Stimulated activated CD4-positive, alpha-beta T cell treated with anti-CD3 and anti-CD28 coated beads, Interleukin-1b, Interleukin-23, amount 100 ng/mL, for 24 hours (primary cell): ENCODE measurements at places on chromosomes 12 and 14.

GRCh38 chr12:107622001-107622400, 63.6 kb upstream of the PWP1 start:
- DNase-seq, result no peak

DNA sequence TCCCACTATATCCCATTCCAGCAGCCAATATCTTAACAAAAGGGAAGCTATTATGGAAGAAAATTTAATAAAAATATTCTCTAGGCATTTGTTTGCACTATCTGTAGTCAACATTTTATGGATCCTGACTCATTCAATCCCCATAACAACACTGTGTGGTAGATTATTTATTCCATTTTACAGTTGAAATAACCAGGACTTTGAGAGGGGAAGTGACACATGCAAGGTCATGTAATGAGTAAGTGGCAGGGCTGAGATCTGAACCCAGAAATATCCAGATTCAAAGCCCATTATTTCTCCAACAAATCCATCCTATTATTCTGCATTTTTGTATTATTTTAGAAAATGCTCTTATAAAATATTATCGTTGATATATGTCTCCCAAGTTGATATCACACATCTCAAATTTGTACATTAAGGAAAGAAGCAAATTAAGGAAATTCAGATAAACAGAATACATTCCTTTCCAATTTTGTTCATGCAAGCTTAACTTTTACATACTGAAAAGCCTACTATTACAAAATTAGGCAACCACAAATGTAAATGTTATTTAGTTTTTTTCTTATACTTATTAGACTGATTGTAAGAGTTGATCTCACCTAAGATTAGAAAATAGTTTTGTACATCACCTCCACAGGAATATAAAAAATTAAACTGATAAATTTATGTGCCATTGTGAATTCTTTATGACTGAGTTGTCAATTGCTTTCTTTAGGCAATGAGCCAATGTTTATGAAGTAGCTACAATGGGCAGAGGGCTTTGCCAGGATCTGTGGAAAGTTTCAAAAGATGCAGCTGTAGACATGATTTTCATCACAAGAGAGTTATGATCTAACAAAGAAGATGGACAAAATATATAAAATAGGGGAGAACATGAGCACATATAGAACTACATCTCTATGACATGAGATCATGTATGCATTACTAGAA, 55.1 kb upstream of the E2F7 start:
- DNase-seq, result no peak

DNA sequence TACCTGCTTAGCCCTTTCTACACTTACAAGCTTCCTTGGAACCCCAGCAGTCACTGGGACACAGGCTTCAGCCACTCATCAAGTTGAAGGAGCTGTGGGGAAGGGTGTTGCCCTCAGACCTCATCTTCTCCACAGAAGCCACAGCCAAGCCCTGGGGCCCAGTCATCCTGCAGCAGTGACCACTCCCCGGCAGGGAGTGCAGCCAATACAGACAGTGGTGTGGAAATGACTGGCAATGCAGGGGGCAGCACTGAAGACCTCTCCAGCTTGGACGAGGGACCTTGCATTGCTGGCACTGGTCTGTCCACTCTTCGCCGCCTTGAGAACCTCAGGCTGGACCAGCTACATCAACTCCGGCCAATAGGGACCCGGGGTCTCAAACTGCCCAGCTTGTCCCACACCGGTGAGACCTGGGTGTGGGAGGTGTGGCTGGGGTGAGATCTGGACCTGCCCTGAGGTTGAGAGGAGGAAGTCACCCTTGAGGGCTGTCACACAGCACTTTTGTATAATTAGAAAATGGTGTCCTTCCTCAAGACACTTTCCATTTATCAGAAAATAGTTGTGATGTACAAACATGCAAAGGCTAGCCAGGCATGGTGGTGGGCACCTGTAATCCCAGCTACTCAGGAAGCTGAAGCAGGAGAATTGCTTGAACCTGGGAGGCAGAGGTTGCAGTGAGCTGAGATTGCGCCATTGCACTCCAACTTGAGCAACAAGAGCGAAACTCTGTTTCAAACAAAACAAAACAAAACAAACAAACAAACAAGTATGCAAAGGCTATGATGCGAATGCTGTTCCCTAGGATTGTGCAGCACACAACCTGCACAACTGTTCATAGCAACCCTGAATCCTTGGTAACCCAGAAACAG, 9.9 kb downstream of the GLI1 start:
- DNase-seq, result no peak

DNA sequence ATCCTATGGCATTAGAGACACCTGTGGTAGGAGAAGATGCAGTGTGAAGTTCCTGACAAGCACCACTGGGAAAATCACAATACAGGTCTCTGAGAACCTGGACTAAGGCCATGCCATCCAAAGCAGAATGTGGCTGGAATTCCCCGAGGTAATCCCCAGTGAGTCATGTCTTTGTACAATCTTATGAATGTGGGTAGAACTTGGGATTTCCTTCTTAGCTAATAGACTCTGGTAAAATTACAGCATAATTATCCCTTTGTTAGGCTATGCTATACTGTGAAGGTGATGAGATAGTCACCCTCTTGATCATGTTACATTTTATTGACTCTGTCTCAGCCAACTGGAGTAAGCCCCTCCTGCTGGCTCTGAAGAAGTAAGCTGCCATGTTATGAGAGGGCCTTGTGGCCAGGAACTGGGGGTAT, 224.3 kb upstream of the DCN start:
- DNase-seq, result no peak

DNA sequence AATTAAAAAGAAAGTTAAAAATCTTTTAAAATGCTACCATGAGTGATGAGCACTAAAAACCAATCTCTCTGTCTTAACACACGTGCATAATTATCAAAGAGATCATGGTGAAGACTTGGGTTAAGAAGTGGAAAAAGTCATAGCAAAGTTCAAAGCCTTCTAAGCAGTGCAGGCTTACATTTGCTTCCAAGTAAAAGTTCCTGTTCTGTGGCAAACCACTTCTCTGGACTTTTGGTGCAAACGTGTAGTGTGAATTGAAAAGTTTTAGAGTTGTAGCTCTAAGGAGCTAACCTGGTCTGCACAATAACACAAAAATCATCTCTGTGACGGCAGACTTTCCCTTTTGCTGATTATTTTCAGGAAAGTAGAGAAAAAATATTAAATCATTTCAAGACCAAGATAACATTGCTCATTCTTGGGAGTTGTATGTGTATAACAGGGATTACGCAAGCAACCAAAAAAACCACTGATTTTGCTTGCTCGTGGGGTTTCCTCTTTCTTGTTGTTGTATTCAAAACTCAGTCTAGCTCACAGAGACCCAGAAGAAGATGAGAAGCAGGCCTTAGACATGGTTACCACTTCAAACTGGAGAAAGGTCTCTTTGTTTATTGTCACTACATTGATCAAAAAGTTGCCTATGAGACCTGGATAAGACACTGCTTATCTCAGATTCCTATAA, 2.3 kb upstream of the GLIPR1 start:
- no peak for DNase-seq

DNA sequence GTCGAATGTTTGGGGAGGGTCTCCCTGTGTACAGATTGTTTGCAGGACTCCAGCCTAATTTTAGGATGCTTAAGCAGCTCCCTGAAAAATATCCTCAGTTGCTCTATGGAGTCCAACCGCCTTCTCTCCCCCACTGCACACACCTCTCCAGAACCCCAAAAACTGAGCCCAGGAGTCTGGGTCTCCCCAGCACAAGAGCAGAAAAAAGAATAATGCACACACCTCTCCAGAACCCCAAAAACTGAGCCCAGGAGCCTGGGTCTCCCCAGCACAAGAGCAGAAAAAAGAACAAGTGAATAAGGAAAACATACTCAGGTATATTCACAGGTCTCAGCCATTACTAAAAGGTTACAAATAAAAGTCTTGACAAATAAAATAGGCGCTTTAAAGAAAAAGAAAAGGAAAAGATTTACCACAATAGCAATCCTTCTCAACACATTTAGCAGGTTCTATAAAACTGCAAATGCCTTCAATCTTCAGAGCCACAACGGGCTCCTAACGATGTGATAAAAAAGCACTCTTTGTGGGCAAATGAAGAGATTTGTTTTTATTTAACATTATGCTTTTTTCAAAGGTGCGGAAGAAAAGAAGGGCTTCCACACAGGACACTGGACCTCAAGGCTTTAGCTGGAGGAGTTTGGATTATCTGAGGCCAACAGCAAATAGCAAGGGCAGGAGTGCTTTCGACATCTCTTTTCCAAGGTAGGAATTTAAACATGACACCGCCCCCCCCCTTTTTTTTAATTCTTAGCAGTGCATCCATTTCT, 8.2 kb downstream of the BCL11B start:
- DNase-seq, result no peak

DNA sequence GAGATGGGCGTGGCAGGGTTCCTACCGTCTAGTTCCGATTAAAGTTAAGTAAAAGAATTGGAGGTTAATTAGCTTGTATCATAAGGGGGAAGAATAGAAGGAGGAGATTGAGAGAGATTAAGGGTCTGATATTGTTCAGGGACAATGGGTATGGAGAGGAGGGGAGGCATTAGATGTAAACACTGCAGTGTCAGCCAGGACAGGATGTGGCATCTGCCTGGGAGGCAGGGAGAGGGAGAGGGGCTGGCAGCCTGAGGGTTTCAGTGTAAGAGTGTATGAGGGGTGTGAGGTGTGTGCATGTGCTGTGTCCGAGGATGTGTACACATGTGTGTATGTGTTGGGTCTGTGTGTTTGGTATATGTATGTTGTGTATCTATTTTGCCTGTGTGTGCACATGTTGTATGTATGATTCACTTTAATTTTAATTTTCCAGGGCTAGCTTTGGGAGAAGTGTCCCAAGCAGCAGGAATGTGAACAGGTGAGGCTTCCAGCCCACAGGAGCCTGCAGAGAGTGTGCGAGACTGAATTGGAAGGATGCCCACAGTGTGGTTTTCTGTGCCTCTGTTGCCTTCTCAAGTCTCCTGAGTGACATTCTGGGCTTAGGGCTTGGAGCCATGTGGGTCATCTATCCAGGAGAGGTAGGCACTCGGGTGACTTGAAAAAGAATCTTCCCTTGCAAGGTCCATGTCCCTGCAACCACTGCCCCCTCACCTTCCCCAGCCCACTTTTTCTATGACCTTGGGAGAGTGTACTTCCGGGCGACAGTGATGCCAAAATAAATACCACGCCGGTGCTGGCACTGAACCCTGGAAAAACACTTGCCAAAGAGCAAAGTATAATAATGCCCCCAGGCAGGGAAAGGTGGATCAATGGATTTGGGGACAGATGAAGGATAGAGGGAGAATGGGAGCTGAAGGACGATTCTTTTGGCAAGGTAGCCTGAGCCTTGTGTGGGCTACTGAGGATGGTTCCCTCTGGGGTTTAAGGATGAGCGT, 36.8 kb upstream of the DCD start:
- no peak for DNase-seq

- DNase-seq, result peak; percentile 7
Measured at GRCh38 chr12:39145175-39145999, 240.0 kb upstream of the CPNE8 start.

DNA sequence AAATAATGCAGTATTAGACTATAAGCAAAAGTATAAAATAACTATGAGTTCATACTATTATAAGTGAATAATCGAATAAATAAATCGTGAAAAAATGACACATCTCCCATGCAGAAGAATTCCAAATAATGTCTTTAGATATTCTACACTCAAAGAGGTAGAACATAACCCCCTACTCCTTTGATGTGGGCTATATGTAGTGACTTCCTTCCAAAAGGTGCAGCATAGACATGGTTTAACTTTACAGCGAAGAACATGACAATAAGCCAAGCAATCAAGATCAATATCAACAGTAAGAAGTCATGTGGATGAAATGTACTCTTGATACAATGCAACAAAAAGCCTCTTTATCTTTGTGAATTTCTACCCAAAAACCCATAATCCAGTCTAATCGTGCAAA, 46.0 kb upstream of the HIF1A start:
- no peak for DNase-seq

DNA sequence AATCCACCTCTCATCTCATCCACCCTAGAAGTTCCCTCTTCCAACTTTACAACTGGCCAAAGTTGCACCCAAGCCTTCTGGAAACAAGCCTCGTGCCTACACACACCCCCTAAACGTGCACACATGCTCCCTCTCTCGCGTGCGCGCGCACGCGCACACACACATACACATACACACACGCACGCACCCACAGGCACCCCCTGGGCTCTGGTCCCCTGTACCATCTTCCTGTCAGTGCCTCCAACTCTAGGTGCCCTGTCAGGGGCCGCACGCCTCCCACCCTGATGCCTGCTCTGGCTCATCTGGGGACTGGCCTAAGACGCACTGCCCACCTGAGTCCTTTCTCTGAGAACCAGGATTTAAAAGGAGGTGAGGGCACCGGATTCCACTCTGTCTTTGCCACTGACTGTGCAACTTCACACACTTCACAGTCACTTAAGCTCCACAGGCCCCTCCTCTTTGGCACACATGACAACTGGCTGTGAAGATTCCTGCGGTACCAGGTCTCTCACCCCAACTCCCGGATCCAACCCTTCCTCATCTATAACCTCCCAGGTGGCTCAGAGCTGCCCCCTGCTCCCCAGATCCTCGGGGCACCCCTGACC, 45.5 kb downstream of the TESC start:
- DNase-seq, result no peak

DNA sequence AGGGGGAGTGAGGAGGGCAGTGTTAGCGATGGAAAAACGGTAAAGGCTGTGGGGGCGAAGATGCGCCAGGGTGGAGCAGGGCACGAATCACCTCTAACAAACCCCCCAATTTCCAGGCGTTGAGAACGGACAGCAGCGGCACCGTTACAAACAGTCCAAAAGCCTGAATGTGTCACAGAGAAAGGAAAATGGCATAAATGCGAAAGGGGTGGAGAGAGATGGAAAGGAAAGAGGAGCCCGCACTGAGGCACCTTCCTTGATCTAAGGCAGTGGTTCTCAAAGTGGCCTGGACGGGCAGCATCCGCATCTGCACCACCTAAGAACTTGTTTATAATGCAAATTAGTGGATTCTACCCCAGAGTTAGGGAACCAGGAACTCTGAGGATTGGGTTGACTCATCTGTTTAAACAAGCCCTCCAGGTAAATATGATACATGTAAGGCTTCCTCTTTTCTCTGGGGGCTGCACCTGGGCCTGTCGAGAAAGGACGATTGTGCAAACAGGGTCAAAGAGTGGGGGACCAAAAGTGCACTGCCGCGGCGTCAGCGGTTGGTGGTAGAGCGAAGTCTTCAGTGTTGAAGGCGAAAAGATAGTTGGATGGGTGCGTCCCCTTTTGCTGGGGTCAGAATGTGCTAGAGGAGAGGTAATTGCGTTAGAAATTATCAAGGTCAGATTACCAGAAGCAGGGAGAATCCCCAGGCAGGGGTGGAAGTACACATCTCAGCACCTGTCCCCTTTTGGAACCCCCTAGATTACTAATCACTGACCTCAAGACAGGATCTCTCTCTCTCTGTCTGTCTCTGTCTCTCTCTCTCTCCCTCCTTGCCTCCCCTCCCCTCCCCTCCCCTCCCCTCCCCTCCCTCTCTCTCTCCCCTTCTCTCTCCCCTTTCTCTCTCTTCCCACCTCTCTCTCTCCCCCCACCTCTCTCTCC, 1.3 kb upstream of the KCNH5 start:
- no peak for DNase-seq
